Uterus (tissue), 4 donors: ENCODE measurements at places on chromosomes 11 and 22.
A peak's percentile ranks its signal among the peaks of the same experiment; 100 is the strongest.

DNA sequence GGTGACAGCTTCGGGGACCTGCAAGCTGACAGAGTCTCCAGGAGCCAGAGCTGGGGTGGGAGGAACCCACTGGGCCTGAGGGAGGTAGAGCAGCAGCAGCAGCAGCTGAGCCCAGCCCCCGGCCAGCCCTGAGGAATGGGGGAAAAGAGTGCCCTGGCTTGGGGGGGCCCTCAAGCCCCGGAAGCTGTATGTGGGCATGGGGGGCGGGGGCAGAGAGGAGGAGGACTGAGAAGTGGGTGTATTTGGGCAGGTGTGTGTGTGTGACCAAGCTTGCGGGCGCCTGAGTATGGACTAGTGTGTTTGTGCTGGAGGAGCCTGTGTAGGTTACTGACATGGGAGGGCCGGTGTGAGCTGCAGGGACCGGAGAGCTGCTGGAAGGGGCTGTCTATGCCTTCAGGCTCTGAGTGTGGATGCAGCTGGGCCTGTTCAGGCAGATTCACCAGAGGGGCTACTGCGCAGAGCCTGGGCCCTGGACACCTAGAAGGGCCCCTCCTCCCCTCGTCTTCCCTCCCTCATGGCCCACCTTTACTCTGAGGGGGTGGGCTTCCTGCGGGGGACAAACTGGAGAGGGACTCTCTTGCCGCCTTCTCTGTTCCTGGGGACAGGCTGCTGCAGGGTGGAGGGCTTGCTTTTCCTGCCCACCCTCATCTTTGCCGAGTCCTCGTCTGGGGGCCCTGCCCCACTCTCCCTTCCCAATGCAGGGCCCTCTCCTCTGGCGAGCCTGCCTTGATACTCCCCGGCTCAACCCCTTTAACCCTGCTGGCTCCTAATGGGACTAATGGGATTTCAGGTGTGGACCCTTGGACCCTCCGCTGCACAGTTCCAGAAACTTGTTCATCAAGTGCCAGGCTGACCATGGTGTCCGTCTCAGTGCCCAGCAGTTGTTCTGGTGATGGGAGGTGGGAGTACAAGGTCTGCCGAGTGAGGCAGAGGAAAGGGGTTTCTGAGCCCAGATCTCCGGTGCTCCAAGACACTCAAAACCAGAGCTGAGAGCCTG is 28.2 kb downstream of the ST3GAL4 start:
- peak; percentile 7 for DNase-seq

DNA sequence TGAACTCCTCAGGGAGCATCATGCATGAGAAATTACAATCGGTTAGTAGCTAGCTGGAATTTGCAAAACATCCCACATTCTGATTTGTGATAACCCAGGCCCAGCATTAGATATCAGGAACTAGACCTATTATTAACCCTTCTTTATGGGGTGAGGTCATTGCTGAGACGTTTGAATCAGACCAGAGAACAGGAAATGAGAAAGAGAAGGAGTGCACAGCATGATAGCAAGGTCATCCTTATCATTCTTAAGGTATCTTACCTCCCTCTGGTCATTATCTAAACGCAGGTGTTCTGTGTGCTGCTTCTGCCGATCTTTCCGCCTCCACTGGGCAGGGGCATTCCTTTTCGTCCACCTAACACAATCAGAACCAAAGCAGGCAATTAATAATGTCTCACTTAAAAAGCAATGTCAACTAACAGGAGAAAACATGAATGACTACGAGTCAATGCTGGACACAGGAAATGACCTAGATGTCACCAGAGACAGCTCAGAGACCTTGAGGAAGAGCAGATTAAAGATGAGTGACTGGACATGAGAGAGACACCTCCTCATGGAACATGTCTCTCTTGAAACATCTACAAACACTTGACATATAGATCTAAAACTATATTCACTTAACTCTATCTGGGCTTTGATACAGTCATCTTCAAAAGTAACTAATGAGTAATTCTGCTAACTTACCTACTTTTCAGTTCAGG is 78.3 kb upstream of the SCUBE2 start:
- DNase-seq = no peak

DNA sequence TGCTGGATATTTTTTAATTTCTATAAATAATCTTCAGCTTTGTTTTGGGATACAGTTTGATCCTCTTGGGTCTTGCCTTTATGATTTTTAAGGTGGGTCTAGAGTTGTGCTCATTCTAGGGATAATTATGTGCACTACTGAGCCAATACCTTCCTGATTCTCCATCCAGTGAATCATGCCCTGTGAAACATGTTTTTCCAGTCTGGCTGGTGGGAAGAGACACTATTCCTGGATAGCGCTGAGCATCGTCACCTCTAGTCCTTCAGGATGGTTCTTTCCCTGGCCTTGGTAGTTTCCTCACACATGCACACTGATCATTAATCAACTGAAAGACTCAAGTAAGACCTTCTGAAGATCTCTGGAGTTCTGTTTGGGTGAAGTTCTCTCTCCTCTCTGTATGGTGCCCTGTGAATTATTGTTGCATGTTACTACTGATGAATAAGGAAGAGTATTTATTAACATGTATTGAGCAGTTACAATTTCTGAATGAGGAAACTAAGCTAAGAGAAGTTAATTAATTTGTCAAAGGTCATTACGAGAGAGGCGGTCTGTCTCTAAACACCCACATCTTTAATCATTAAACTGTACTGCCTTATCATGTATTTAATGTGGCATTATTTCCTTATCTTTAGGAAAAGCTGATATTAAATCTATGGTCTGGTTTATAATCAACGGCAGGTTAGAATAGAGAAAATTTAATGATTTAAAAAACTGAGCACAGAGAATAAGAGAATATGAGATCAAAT is 39.1 kb upstream of the LIPT2 start:
- DNase-seq = no peak

DNA sequence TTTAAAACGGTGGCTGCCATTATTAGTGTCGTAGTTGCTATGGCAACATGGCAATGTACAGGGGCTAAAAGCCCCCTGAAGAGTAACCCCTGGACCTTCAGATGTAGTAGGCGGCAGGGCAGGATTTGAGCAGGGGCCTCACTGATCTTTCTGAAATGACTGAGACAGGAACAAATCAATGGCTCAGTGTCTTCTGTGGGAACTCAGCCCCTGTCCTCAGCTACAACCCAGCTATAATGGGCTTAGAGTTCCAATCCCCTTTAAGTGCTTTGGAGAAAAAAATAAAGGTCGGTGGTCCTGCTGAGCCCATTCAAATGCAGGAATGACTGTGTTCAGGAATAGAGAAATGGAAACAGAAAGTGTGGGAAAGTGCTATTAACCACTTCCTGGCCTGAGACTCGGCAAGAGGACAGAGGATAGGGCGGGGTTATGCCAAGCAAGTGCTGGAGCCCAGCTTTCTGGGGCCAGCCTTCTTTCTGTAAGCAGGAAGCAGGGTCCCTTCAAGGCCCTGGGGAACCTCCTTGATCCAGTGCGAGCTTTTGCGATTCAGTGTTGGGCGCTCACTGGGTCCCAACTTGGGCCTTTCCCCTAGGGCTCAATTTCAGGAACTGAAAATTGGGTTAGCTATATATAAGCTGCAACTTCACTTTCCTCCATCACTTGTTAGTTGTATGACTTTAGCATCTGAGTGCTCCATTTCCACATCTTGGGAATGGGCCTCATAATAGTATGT is 6.1 kb upstream of the CD82 start:
- no peak for DNase-seq

DNA sequence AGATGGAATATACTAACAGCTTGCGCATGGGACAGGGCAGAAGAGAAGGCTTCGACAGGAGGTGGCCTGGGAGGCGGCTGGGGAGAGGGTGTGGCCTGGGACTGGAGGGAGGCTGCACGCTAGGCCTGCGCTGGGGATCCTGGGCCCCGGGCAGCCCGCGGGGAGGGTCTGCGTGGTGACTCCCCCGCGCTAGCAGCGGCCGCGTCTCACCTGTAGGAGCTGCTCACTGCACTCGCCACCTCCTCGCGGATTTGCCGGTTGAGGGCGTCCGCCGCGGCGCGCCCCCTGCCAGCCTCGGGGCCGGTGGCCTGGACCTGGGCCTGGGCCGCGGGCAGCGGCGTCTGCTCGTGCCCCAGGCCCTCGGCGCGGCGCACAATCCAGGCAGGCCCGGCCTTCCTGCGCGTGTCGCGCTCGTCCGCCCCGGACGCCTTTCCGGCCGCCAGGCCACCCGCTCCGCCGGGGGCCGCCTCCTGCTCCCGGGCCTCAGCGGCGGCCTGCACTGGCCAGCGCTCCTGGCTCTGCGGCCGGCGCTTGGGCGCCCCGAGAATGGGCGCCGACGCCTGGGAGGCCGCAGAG is 1.5 kb downstream of the MAP6 start:
- no peak for DNase-seq

DNA sequence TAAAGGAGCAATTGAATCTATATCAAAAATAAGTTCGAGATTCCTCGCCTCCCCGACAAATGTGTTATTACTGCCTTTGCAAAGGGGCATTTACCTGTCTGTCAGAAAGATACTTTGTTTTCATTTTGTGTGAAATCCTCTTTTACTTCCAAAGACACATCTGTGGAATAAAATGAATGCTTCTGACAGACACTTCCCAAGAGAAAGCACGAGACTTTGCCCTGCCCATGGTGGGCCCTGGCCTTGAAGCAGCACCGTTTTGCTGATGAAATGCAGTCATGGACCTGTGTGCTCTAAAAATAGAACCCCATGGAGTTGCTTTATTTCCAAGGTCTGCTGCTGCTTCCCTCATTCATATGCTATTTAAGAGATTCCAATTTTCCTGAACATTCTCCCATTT is 85.9 kb upstream of the USP47 start:
- no peak for DNase-seq

- DNase-seq = no peak
Observed at GRCh38 chr11:30596832-30597231, 10.7 kb upstream of the MPPED2 start.

GRCh38 chr22:37521236-37521739 is 2.1 kb upstream of the CARD10 start:
- no peak for DNase-seq

DNA sequence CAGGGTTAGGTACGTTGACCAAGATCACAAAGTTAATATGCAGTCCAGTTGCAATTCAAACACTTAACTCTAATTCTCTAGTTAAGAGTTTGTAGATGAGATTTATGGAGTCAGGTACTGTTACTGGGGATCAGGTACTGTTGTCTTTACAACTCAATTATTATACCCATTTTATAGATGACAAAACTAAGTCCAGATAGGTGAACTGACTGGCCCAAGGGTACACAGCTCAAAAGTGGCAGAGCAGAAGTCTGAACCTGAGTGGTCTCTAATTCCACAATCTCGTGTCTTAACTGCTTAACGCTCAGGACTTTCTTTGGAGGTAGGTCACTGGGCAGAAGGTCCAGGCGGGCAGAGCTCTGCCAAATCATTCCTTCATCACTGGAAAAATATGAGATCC is 77.5 kb downstream of the DSCAML1 start:
- no peak for DNase-seq

DNA sequence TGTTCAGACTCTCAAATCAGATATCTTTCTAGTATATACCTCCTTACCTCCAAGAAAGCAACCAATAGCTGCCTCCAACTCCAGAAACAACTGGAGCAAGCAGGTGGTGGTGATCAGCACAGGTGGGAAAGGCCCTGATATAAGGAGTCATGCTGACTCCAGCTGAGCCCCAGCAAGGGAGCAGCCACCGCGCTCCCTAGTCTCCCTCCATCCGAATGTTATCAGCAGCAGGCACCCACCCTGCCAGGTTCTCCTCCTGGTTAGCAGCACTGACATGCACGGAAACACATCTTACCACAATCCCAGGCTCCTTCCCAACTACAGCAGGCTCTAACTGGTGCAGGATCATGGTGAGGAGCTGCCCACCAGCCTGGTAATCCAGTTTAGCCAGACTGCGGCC is 18.5 kb upstream of the STK33 start:
- no peak for DNase-seq

DNA sequence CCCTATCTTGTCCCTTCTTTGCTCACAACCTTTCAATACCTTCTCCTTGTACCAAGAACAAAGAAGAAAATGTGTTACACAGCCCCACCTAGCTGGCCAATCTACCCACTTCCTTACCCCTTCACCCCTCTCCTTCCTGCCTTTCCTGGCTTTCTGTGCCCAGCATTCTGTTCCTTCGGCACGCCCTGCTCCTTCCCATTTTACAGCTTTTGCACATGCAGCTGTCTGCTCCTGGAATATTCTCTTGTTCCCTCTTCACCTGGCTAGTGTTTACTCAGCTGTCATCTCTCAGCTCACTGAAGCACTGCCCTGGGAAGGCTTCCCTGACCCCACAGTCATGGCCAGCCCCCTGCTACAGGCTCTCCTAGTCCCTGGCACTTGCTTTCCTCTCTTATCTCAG is 30.7 kb downstream of the SERPINH1 start:
- DNase-seq = no peak

DNA sequence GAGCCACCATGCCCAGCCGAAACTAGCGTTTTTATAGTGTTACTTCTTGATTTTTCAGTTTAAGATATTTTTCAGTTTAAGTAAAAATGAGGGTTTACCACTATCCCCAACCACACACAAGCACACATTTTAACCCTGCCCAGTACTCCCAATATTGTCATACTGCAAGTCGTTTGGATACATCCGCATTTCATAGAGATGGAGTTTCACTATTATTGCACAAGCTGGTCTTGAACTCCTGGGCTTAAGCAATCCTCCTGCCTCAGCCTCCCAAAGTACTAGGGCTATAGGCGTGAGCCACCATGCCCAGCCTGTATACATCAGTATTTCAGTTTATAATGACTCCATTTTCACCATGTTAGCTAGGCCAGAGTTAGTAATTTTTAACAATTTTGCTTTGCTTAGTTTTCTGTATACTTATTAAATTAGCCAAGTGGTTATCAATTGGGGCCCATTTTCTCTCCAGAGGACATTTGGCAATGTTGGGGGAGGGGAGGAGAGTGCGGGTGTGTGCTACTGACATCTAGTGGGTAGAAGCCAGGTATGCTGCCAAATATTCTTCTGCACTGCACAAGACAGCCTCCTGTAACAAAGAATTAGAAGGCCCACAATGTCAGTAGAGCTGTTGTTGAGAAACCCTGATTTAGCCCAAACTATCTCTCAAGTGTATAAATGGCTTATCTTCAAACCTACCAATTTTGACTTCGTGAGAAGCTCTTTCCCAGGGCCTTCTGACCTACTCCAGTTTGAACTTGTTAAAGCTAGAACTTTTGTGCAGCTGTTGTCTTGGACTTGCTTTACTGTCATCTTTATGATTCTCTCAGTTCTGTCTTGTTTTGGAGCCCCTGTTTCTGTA is 7.3 kb downstream of the USP47 start:
- DNase-seq = peak; percentile 51

DNA sequence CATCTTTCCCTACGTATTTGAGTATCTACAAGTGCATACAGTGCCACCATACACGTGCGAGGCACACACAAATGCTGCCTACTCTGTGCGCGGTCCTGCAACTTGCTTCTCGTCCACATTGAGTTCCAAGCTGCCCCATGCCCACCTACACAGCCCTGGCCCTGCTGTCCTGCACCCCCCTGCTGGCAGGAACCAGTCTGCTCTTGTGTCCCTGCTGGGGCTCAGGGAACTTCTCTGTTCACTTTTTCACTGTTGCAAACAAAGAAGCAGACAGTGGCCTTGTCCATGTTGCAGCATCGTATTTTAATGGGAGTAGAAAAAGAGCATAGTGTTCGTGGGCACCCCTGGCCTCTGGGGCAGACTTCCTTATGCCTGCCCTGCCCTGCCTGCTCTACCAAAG is 14.0 kb downstream of the CPT1A start:
- DNase-seq = no peak
